ENCODE measurements at places on chromosomes 11 and 22.

DNA sequence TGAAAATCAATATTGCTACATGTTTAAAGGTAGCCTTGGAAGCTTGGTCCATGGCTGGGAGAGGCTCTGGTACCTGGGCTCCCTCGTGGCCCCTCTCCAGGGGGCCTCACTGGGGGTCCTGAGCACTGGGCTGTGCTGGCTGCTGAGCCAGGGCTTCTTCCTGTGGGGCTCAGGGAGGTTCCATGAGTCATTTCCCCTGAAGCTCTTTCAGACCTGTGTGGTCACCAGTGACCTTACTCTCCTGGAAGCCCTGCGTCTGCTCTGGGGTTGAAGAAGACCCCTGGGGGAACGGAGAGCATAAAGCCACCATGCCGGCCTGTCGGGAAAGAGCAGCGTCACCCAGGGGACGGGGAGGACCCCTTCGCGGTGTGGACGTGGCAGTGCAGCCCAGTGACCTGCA lies 389.0 kb downstream of the TBC1D22A start:
- DNase-seq, result no peak

- DNase-seq, result no peak
Measured at GRCh38 chr11:64881476-64881875, 3.1 kb upstream of the EHD1 start.

DNA sequence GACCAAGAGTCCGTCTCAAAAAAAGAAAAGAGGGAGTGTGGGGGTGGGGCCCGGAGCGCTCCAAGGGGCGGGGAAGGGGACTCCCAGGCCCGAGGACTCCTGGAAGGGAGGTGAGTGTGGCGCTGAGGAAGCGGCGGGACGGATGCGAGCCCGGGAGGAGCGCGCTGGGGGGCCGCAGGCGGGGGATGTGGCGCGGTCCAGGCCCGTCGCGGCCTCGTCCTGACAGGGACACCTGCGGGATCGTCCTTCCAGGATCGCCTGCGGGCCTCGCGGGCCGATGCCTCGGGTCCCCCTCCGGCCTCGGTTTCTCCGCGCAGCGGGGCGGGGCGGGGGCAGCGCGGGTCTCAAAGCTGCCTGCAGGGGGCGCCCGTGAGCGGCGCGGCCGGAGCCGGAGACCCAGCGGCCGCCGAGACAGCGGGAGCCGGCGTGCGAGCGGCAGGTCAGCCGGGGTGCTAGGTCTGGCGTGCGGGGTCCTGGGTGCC lies 3.8 kb upstream of the ADORA2A start:
- no peak for DNase-seq

DNA sequence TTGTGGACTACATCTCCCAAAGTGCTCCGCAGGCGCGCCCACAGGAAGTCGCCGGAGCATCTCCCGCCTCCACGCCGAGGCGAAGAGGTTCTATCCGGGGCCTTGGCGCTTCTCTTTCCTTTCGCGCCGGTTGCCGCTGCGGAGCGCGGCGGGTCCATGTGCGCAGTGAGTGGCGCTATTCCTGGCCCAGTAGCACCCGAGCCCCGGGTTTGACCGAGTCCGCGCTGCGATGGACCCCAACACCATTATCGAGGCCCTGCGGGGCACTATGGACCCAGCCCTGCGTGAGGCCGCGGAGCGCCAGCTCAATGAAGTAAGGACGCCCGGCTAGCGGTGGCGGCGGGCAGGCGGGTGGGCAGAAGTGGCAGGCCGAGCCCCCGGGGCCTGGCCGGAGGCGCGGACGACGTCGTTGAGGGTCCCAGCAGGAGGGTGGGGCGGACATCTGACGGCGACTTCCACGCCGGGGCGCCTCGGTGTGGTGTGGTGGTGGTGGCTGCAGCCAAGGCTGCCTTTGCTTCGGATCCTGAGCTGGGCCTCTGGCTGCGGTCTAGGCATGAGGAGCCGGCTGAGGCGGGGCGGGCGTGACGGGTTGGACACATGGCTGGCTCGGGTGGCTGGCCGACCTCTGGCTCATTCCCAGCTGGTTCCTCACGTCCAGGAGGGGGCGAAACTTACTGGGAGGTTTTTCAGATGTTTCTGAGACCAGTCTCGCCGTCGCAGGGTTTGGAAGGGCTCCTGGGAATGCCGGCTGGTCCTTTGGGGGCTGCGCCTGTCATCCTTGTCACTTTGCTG lies at the start of gene IPO7:
Gene IPO7 (plus strand): TSS at position 118 of the 792 bp plus-strand sequence. CDS start 112 bp downstream, at position 230.
- peak; percentile 89 for DNase-seq

DNA sequence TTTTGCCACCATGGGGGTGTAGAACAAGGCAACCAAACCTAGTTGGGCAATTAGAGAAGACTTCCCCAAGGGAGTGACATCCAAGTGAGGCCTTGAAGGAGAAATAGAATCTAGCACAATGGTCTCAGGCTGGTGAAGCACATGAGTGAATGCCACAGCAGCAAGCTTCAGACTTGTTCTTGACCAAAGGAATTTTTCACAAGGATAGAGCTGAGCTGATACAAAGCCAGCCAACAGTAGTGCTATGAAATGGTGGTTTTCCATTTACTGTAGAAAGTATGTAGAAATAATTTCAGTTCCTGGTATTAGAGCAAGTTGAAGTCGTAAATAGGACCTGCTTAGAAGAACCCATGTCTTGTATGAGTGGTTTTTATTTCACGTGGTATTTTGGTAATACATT lies 148.3 kb upstream of the RASSF10 start:
- DNase-seq, result peak; percentile 59

- no peak for DNase-seq
Measured at GRCh38 chr11:18313965-18314763, 7.8 kb downstream of the HPS5 start.
